HFFc6 (cell line): ENCODE measurements at places on chromosomes 7 and 10. TPM values are rescaled to one million over a fixed set of nuclear protein-coding genes. Genes with fewer than 3 reads are reported as not detected.

DNA sequence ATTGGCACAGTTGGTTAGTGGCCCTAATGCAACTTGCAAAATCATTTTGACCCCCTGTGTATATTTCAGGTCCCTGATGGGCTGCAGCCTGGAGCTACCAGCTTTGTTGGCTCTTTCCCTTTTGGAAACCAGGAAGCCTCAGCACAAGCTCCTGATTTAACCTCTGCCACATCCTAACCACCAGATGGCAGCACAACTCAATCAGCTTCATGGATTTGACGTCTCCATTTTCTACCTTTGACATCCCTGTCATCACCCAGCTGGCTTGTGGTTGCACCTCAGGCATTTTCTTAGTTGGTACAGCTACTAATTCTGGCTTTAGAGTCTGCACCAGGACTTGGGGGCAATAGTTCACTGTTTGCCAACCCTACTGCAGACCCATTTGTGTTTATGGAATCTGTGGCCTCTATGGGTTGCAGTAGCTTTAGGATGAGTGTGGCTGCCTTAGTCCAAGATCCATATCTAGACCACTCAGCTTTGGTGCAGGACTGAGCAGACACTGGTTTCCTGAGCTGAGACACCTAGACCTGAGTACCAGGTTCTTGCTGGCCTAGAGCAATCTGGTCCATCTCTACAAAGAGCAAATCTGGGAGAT, 456.2 kb downstream of the REEP3 start:
- no peak overlapping the region for H3K27ac ChIP-seq
- H3K4me1 ChIP-seq = no peaks in the 10 kb centered on the region
- H3K27me3 ChIP-seq = peaks cover 1% of the 10 kb centered on the region; the same call in 1 of the 2 replicates
- peak; percentile 7 for DNase-seq
- H3K4me3 ChIP-seq = no peak overlapping the region

DNA sequence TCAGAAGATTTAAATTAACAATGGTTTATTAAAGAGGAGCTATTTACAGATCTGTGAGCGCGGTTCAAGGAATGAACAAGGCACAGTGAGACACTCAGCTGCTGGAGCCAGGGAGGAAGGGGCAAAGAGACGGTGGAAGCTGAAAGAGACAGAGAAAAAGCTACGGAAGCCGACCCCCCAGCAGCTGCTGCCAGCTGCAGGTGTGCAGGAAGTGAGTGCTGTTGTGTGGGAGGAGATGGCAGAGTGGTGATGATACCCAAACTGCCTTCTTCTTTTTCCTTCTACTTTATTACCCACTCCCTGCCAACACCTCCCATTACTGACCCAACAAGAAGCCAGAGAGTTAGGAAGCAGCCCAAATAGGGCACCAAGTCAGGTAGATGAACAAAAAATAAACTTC, 41.9 kb upstream of the MBL2 start:
- no peak overlapping the region for H3K27ac ChIP-seq
- H3K27me3 ChIP-seq = peaks cover 3% of the 10 kb centered on the region
- DNase-seq = no peak
- no peaks in the 10 kb centered on the region for H3K36me3 ChIP-seq

DNA sequence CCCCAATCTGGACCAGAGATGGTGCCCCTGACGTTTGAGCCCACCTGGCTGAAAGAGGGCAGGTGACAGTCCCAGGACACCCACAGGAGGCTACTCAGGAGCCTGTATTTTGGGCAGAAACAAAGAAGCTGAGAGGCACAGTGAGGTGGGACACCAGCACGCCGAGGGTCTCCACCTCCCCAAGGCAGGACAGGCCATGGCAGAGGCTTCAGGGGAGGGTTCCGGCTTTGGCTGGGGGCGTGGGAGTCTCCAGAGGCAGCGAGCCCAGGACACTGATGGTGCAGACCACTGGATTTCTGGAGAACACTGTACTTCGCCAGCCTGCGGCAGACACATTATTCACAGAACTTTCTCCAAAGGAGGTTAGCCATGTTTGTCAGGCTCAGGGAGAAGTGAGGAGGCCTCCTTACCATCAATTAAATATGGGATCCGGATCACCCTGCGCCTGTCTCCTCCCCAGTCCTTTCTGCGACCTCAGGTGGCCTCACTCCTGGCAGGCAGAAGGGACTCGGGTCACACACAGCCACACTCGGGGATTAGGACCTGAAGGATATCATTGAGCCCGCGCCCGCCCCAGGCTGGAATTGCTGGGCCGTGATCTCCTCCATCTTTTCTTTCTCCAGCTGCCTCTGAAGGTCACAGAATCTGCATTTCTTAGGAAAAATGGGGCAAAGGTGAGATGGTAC, 98.3 kb downstream of the MKI67 start:
- H3K36me3 ChIP-seq = no peaks in the 10 kb centered on the region
- no peak for DNase-seq
- no peak overlapping the region for H3K4me3 ChIP-seq

DNA sequence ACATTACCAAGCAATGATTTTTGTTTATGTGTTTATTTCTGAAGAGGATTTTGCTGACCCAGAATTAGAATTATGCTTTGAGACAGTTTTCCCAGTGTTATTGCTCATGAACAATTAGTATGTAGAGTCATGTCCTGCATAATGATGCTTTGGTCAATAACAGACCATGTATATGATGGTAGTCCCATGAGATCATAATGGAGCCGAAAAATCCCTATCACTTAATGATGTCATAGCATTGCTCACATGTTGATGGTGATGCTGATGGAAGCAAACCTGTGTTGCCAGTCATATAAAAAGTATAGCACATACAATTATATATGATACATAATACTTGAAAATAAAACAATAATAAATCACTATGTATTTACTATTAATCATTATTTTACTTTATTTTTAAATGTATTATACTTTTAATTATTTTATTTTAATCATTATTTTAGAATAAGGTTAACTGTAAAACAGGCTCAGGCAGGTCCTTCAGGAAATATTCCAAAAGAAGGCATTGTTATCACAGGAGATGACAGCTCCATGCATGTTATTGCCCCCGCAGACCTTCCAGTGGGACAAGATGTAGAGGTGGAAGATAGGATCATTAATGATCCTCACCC, 33.5 kb downstream of the AHR start:
- H3K27me3 ChIP-seq = no peaks in the 10 kb centered on the region; the same call in 1 of the 2 replicates
- peaks cover 58% of the 10 kb centered on the region for H3K36me3 ChIP-seq
- H3K4me1 ChIP-seq = peaks cover 26% of the 10 kb centered on the region
- no peak overlapping the region for H3K27ac ChIP-seq

GRCh38 chr10:70492786-70493659, 14.5 kb downstream of the PALD1 start:
- peaks cover 41% of the 10 kb centered on the region for H3K27me3 ChIP-seq
- no peaks in the 10 kb centered on the region for H3K36me3 ChIP-seq
- H3K4me1 ChIP-seq = no peaks in the 10 kb centered on the region
- no peak for DNase-seq

GRCh38 chr7:7265081-7266075, 83.0 kb downstream of the C1GALT1 start:
- H3K27me3 ChIP-seq = peaks cover 2% of the 10 kb centered on the region; the same call in 1 of the 2 replicates
- H3K4me1 ChIP-seq = no peaks in the 10 kb centered on the region
- H3K27ac ChIP-seq = no peak overlapping the region

DNA sequence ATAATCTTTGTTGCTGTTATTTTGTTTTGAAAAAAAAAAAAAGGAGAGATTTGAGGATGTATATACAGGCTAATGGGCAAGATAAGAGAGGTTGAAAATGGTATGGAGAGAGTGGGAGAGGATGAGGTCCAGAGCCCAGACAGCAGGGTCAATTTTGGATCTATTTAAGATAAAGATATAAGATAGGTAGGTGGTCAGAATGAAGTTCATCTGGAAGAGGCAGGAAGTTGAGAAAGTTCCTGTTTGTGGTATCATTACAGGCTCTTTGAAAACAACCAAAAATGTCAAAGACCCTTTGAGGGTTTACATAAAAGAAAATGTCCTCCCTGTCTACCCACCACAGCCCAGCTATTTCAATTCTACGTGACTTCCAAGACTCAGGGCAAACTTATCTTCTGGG, 7.5 kb downstream of the CEP41 start:
- no peak overlapping the region for H3K4me3 ChIP-seq
- H3K27me3 ChIP-seq = no peaks in the 10 kb centered on the region; the same call in 1 of the 2 replicates
- DNase-seq = no peak
- H3K4me1 ChIP-seq = peaks cover 6% of the 10 kb centered on the region; the same call in 1 of the 2 replicates
- no peak overlapping the region for H3K27ac ChIP-seq
- no peaks in the 10 kb centered on the region for H3K36me3 ChIP-seq

The AKR1D1 gene
- total RNA-seq = not detected in 3 replicates

The ACSM6 gene
- not detected in 2 replicates for total RNA-seq

The KIAA1549 gene
- 7.4 to 11.1 TPM (median 9.9 TPM) in 3 replicates for total RNA-seq

The ZNF488 gene
- not detected in 2 replicates for total RNA-seq

The AZGP1 gene
- not detected in 3 replicates for total RNA-seq

The CYP2C19 gene
- not detected in 2 replicates for total RNA-seq
